ENCODE measurements at places on chromosomes 5 and 9.
A peak's percentile ranks its signal among the peaks of the same experiment; 100 is the strongest.

- no peak for DNase-seq
Measured at GRCh38 chr9:111271047-111271446, 59.0 kb downstream of the OR2K2 start.

GRCh38 chr9:19028835-19029451 lies 4.1 kb downstream of the SAXO1 start:
- peak; percentile 72 for DNase-seq

DNA sequence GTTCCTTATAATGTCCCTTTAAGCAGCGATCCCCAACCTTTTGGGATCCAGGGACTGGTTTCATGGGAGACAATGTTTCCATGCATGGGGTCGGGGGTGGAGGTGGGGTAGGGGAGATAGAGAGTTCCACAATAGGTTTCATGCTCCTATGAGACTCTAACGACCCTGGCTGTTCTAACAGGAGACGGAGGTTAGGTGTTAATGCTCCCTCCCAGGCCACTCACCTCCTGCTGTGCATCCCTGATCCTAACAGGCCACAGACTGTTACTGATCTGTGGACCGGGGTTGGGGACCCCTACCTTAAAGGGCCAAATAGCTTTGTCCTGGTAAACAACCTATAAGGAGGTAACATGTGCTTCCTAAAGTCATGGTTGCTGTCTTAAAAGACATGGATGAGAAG lies 602.5 kb upstream of the RGMB start:
- no peak for DNase-seq

- no peak for DNase-seq
Measured at GRCh38 chr9:20340511-20340861, 281.8 kb downstream of the MLLT3 start.

DNA sequence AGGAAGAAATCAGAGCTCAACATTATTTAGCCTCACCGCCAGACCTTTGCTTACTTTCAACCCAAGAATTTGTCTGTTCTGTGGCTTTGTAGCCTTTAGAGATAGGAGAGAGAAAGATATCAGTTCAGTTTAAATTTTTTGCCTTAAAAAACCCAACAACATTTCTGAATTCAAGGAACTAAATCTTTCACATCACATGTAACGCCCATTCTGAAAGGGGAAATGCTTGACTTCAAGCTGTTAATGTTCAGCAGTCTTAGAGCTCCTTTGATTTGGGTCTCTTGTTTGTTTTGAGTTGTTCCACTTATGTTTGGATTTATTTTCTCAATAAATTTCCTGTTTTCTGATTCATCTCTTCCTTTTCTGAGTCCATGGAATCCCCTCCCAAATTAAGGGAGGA lies 294.5 kb downstream of the ARHGAP26 start:
- DNase-seq, result no peak

All from GM13977 (cell line).